ENCODE measurements at places on chromosomes 5 and 9.
A peak's percentile ranks its signal among the peaks of the same experiment; 100 is the strongest.

GRCh38 chr5:38162625-38163024 lies 95.7 kb upstream of the EGFLAM start:
- DNase-seq, result no peak

DNA sequence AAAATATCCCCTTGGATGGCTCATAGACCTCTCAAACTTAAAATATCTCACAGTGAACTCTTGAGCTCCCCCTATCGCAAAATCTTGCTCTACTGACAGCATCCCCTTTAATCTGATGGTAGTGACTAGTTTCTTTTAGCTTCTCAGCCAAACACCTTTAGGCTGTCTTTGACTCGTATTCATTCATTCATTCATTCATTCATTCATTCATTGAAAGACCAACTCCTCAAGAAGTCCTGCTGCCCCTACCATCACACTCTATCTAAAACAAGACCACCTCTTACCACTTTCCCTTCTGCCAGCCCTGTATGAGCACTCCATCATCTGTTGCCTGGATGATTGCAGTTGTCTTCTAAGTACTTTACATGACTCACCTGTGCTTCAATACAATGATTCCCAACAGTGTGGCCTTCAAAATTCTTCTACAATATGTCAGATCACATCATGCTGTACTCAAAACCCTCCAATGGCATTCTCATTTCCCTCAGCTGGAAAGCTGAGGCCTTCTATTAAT lies 46.8 kb downstream of the ITGA2 start:
- DNase-seq, result peak; percentile 6

- DNase-seq, result no peak
Measured at GRCh38 chr5:107545486-107545885, 125.3 kb downstream of the EFNA5 start.

GRCh38 chr5:79236362-79236969 lies 535 bp downstream of the JMY start:
- DNase-seq, result peak; percentile 49

DNA sequence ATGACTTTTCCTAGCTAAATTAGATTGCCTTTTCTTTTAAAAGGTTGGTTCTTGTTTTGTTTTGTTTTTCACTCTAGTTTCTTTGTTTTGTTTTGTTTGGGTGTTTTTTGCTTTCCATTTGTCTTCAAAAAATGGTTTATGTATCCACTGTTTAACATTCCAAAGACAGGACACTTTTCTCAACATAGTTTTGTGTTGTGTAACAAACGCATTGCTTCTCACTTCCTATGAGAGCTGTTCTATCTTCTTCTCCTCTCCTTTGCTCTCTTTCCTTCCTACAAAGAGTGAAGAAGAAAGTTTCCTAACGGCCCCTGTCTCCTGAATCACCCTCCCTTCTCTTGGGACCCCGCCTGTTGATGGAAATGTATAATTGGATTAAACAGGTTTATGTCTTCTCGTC lies 539.7 kb downstream of the ACTL7B start:
- no peak for DNase-seq

GRCh38 chr5:137613554-137614265 lies 114.6 kb upstream of the SPOCK1 start:
- DNase-seq, result peak; percentile 15

- DNase-seq, result no peak
Measured at GRCh38 chr5:53965459-53965858, 344.9 kb downstream of the ARL15 start.

- DNase-seq, result no peak
Measured at GRCh38 chr5:122354293-122354692, 42.3 kb downstream of the SNCAIP start.

DNA sequence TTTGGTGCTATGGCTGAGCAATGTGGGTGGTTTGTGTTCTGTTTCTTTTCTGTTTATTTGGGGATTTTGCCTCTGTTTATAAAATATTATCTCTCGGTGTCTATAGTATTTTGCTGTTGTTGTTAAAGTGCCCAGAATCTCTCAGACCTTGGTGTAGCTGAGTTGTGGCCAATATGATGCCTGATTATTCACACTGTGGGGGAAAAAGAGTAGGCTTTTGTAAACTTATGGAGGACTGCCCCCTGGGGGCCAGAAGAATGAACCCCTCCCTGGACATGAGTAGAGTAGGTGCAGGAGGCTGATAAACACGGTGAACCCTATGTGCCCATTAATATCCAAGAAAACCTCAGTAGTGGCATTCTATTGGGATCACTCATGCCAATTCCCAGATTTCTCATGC lies 49.0 kb upstream of the DPYSL3 start:
- DNase-seq, result peak; percentile 28

DNA sequence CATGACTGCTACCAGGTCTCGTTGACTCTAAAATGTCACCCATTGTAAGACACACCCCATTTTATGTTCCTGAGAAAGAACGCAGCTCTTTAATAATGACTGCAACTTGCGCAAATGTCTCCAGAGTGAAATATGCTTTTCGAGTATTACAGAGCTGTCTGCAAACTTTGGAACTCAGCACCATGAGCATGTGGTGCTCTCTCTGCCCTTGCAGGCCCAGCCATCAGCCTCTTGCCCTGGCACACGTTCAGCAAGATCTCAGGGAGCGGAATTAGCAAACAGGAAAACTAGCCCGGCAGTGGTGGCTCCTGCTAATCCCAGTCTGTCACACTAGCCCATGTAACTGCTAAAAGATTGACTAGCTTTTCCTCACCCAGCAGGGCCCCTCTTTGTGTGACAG lies 114.5 kb upstream of the SLC1A3 start:
- DNase-seq, result no peak

- peak; percentile 3 for DNase-seq
Measured at GRCh38 chr9:109270441-109270840, 50.4 kb downstream of the EPB41L4B start.

DNA sequence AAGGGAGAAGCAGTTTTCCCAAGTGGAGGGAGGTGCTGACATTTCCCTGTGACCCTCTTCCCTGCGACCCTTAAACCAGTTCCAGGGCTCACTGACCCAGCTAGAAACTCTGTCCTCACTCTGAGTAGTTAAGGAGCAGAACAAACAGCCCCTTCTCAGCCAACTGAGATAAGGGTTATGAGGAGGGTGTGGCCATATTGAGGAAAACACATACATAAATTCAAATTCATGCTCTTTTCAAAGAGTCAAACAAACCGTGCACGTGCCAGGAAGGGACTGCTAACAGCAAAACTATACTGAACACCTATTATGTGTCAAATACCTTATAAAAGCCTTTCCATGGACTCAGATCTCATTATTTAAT lies 4.9 kb upstream of the AKNA start:
- DNase-seq, result no peak

DNA sequence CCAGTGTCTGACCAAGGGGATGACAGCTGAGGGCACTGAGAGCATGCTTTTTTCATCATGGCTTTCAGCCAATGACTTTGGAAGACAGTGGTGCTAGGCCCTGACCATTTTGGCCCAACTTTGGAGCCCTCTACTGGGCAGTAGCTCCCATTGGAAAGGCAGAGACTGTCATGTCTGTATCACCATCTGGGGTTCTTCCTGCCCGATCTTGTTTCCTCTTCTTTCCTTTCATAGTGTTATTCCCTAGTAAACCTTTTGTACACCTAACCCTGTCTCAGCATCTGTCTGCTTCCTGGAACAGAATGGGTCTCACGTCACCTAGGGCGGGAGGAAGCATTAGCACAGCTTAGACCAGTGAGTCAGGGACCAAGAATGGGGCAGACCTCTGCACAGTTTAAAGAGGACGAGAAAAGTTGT lies 97.4 kb upstream of the MAST4 start:
- peak; percentile 11 for DNase-seq

DNA sequence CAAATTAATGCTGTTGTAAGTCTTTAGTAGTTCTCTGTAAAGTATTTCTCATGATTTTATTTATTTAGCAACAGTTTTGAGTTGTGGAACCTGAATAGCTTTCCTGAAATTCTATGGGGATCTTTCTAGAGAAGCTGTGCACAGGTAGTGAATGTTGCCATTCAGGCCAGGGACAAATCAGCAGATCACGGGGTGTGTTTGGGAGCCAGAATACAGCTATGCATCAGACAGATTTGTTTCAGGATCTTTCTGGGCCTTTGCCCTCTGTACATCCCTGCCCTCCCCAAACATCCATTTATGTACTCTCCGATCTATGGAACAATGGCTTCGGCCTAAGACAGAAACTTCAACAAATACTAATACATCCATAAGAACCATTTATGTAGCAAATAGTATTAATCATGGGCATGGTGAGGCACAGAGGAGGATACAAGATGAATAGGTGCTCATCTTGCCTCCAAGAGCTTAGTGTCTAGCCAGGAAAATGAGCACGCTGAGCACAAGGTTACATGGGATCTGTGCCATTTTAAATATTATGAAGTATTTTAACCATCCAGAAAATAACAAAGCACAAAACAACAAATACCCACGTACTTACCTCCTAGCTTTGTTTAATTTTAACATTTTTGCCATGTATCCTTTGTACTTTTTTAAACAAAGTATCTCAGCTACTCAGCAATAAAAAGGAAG lies 13.1 kb downstream of the ARHGEF37 start:
- DNase-seq, result no peak

- DNase-seq, result peak; percentile 4
Measured at GRCh38 chr9:77772646-77773045, 124.5 kb upstream of the GNA14 start.

- DNase-seq, result no peak
Measured at GRCh38 chr9:104911032-104911607, 16.8 kb downstream of the ABCA1 start.

DNA sequence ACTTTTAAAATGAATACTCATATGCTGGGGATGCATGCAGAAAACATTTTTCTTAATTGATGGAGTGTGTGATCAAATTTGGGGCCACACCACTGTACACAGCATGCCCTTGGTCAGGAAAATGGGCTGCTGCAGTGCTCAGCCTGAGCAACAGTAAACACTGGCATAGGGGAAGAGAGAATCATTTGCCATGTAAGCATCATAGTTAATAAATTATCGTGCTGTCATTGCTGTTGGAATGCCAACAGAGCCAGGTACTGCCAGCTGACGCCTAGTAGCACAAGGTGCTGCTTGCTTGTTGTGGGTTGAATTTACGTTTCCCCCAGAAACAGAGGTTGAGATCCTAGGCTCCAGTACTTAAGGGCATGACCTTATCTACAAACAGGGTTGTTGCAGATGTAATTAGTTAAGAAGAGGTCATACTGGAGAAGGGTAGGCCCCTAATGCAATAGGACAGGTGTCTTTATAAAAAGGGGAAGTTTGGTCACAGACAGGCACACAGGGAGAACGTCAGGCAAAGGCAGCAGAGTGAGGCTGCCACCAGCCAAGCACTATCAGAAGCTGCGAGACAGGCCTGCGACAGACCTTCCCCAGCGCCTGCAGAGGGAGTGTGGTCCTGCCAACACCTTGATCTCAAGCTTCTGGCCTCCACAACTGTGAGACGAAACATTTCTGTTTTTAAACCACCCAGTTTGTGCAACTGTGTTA lies 25.3 kb downstream of the DAP start:
- DNase-seq, result peak; percentile 45

Measured in GM12865 (cell line).